ENCODE measurements at places on chromosomes 12 and 14.

DNA sequence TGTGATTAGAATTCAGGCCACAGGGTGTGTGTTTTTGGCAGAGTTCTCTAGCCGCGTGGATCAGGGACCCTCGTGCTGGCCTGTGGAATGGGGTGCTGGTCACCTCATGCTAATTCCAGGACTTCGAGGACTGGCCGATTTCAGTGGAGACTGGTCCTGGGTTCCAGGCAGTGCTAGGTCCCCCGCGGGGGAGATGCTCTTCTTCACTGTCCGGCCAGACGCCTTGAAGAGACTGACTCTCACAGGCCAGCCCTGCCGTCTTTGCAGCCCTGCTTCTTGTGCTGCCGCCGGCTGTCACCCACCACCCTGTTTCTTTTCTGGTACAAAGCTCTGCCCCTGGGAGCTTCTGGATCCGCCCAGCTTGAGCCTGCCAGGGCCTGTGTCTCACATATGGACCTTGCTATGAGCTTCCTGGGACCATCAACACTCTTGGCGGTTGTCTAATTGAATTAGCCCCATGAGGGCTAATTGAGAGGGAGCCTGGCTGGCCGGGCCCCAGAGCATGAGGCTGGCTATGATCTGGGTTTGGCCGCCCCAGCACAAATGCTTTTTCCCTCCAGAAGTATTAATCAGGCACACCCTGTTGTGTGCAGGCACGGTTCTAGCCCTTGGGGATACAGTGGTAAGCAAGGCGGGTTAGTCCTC is 8.2 kb downstream of the MLXIP start:
- DNase-seq, result no peak

DNA sequence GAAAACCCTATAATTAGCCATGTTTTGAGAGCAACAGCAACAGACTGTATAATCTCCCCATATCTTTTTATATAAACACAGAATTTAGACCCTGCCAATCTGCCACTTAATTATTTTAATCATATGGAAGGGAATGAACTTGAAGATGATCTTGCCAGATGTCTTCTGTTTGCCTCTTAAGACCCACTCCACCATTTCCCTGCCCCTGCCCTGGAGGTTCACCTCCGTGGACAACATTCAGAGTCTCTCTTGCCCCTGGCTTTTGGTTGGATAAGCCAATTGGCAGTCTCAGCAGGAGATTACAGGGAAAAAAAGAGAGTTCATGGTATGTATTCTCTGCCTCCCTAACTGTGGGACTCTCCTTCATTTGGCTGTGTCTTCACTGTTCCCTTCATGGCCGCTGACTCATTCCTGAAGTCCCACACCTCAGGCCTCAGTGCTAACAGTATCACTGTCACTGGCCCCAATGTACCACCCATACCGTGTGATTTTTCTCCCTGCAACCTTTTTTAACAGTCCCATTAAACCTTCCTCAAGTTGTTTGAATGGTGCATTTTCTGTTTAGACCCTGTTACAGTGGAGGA is 184.8 kb downstream of the PIK3C2G start:
- DNase-seq, result no peak

DNA sequence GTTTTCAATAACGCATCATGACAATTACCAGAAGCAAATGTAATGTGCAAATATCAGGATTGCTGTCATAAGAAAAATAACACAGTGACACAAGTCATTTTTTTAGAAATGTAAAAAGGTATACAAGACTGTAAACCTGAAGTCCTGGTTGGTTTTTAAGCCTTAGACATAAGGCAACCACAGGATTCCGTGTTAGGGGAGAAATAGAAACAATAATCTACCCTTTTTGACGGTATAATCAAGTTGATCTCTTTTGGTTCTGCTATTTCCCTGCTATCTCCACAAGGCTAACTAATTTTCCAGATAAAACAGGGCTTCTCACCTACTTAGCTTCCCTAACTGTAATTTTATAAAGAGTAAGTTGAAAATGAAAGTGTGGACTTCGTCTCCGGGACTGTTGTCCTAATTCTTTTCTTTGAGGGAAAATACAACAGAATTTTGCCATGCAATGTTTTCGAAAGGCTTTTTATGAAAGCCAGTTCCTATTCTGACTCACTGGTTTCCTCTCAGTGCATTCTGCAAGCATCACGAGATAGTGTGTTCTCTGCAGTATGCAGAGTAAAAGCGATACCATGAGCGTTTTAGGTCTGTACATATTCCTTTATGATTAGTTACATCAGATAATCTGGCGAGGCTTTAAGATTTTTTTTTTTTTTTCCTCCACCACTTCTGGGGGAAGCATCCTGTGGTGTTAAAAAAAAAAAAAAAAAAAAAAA is 10.6 kb downstream of the MYO1H start:
- DNase-seq, result peak; percentile 4

GRCh38 chr12:43273467-43273866 is 278.5 kb downstream of the ADAMTS20 start:
- no peak for DNase-seq

DNA sequence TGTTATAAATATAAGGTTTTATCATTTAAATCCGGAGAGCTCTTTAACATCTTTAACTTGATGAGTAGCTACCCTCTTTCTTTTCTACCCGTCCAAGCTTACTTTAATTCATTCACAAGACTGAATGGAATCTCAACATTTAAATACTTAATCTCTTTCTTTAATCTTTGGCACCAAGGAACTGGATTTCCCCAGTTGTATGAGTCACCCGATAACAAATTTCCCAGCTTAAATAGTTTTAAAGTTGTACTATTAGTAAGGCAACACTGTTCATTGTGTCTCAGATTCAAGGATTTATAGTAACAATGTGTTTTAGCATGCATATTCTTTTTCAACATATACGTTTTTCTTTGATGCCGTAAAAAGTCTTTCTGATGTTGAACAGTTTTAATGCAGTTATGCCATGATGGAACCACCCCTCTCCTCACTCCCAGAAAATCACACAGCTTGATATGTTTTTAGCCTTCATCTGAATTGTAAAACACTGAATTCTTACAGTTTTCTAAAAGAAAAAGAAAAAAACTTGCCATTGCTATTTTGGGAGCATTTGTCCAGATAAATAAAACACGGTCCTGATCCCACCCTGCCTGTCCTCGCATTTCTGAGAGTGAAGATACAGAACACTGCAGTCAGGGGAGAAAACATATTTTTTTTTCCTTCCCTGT is 16.0 kb upstream of the LRP6 start:
- peak; percentile 27 for DNase-seq

DNA sequence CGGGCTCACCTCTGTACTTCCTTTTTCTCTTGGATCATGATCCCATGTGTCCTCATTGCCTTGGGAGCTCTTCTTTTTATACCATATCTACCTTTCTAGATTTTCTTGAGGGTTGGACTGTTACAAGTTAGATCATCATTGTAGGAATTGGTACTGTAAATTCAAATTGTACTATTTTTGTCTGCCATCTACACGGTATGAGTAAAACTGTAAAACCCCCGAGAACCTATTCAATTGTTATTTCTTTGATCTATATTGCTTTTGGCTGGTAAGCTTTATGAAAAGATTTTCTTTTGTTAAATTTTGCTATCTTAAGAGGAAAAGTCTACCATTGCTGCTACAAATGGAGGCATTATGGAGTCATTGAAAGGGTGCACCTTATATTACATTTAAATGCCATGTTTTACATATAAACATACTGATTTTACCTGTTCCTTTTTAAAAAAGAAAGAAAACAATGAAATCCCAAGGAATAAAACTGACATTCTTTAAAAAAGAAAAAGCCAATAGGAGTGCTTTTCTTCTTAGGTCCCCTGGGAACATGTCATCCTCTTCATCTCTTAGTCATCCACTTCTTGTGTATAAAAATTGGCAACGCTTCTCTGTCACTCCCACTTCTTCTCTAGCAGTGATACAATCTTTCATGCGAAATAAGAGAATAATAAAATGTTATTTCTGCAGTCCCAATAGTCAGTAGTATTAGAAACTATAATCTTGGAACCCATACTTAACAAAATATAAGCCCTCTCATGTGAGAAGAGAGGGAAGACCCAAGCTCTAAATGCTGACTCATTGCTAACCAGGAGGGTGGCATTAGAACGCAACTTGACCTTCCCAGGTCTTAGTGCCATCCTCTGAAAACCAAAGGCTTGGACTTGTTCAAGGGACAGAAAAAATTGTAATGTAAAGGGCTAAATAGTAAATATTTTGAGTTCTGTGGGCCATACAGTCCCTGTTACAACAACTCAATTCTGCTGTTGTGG is 20.4 kb downstream of the RGS6 start:
- no peak for DNase-seq

GRCh38 chr14:75982266-75983018 is 647 bp upstream of the TGFB3 start:
- peak; percentile 70 for DNase-seq

- no peak for DNase-seq
Measured at GRCh38 chr12:10582704-10583103, 30.7 kb downstream of the MAGOHB start.

DNA sequence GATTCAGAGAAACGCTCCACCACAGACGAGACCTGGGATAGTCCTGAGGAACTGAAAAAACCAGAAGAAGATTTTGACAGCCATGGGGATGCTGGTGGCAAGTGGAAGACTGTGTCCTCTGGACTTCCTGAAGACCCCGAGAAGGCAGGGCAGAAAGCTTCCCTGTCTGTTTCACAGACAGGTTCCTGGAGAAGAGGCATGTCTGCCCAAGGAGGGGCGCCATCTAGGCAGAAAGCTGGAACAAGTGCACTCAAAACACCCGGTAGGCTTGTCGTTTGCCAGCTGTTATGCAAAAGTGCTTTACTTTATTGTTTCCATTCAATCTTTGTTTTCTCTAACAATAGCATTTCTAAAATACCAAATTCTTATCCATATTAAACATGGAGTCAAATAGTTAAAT is 287.3 kb downstream of the NAV3 start:
- DNase-seq, result no peak

DNA sequence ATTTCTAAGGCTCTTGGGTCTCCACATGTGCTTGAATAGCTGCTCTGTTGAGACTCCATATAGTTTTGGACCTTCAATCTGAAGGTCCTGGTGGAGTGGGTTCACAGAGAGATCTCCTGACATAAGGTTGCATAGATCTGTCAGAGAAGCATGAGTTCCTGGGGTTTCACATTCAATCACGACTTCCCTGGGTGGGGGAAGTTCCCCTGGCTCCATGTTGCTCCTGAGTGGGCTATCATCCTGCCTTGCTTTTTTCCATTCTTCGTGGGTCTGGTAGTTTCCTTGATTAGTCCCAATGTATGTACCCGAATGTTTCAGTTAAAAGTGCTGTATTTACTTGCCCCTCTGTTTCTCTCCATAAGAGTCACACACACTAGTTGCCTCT is 181.8 kb downstream of the RASSF9 start:
- no peak for DNase-seq

GRCh38 chr14:85529803-85530574 is at the start of gene FLRT2:
Gene FLRT2 (plus strand): TSS chr14:85530144. CDS start chr14:85621515, 91,371 bp downstream.
- peak; percentile 40 for DNase-seq

- DNase-seq, result peak; percentile 90
Measured at GRCh38 chr12:122080149-122081082, 1.9 kb downstream of the MLXIP start.

GRCh38 chr14:28577187-28577586 is 189.4 kb upstream of the FOXG1 start:
- no peak for DNase-seq

DNA sequence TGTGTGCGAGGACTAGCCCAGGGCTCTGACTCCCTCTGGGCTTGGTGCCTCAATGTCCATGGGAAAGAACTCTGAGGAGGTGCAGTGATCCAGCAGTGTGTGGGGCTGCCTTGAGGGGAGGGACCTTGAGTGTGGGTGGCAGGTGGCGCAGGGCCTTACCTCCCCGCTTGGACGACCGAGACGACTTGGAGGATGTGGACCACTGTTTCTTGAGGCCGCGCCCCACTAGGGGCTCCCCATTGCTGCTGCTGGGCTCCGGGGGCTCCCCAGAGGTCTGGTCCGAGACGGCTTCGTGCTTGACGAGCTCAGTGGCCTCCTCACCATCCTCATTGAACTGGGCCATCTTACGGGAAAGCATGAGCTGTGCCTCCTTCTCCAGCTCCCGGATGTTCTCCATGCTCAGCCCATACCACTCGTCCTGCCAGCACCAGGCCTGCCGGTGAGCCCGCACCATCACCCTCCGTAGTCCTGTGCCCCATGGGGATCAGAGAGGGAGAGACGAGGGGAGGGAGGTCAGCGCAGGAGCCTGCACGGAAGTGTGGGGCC is 24.7 kb downstream of the ARL6IP4 start:
- DNase-seq, result no peak

- no peak for DNase-seq
Measured at GRCh38 chr14:50615552-50615951, 52.6 kb downstream of the SAV1 start.

DNA sequence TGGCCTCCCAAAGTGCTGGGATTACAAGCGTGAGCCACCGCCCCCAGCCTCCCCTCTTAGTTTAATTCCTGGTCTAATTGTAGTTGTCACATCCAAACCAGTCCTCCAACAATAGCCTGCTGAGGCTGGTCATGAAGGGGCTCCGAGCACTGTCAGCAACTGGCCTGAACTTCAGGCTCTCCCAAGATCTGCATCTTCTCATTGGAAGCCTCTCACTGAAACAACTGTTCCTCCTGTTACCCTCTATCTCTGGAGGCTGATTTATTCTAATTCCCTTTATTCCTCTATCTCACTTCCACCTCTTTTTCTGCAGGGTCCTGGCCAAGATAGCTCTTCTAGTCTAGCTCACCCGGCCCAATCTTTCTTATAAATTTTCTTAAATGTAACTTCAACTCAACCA is 89.4 kb downstream of the DUSP16 start:
- no peak for DNase-seq

DNA sequence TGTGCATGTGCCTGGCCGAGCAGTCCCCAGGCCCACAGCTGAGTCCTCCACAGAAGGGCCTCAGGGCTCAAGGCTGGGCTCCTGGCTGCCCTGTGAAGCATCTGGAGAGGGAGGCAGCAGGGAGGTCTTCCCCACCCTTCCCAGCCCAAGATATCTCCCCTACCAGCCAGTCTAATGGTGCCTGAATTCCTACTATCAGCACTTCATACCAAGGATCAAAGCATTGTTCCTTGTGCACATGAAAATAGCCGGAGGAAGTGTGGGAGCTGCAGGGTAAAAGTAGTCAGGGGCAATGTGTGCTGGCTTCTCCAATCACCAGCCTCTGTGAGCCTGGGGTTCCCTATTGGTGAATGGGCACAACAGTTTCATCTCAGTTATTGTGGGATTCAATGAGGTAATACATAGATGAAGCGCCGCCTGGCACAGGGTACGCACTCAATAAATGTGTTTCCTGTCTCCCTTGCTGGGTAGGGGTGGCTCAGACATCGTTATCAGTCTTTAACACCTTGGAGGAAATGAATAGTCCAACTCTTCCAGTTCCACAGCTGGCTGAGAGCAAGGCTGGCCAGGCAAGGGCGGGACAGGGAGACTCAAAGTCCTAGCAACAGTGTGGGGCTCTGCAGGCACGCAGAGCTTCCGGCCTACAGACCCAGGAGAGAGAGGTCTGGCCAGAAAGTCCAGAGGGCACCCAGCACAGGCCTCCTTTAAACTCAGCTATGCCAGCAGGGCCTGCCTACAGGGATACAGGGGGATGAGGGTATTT is 39.1 kb upstream of the PNMA1 start:
- peak; percentile 45 for DNase-seq

- no peak for DNase-seq
Measured at GRCh38 chr14:82153689-82154088, 620.0 kb upstream of the SEL1L start.

GRCh38 chr12:127888943-127889719 is 377.8 kb upstream of the TMEM132C start:
- no peak for DNase-seq

GRCh38 chr12:117857632-117858612 is 110.9 kb downstream of the KSR2 start:
- DNase-seq, result peak; percentile 36

- DNase-seq, result no peak
Measured at GRCh38 chr12:54005531-54005852, 3.3 kb upstream of the HOXC8 start.

- no peak for DNase-seq
Measured at GRCh38 chr12:94952325-94952724, 51.2 kb downstream of the NDUFA12 start.
